ENCODE measurements at places on chromosomes 5 and 9.

GRCh38 chr5:1205255-1206180 is 4.1 kb downstream of the SLC6A19 start:
- no peak for DNase-seq

GRCh38 chr5:177505075-177505474 is 4.6 kb downstream of the DOK3 start:
- no peak for DNase-seq

- DNase-seq = peak; percentile 74
These were observed 25.4 kb downstream of the HMHB1 start for GRCh38 chr5:143837306-143837848.

DNA sequence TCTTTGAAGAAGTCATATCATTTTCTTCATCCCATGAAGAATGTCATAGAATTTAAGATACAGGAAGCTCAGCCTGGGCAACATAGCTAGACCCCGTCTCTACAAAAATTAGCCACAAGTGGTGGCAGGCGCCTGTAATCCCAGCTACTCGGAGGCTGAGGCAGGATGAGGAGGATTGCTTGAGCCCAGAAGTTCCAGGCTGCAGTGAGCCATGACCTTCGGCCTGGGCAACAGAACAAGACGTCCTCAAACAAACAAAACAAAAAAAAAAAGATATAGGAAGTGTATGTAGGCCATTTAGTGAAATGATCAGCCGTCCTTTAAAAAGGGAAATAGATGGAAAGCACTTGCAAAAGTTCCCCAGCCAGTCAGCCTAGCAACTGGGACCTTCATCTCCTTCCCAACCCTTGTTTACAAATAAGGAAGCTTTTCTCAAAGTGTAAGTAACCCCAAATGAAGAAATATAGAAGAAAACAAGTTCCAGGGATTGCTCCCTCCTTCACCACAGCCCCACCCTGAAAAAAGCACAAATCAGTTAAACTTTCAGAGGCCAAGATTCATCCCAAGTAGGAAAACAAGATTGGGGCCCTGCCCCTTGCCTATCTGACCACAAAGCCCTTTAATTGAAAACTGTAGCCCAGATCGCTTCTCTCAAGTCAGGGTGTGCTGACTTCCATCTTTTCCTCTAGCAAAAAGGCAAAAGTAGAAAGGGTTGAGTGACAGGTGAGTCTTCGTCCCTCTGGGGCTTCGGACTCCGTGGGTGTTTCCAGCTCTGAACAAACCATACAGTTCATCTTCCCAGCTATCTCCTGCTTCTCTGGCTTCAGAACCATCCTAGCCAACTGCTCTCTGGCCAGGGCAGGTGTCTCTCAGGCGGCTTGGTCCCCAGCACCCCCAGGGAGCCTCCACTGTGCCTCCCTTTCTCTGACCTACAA is 1.2 kb downstream of the SLC31A2 start:
- no peak for DNase-seq

- no peak for DNase-seq
These were observed 10.8 kb downstream of the CDC37L1 start for GRCh38 chr9:4690144-4690543.

- DNase-seq = peak; percentile 78
These were observed 1152.9 kb upstream of the CDH6 start for GRCh38 chr5:30040488-30041118.

DNA sequence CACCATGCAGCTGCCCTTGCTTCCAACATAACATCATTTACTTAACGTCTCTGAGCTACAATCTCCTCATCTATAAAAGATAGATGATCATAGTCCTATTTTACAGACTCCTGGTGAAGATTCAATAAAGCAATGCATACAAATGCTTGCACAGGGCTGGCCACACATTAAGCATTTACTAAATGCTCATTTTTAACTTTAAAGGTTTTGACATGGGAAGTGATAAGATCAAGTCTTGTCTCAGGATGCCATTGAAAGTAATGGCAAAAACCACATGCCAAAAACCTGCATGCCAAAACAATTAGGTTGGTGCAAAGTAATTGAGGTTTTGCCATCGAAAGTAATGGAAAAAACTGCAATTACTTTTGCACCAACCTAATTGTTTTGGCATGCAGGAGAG is 181.2 kb upstream of the ADRA1B start:
- DNase-seq = no peak

DNA sequence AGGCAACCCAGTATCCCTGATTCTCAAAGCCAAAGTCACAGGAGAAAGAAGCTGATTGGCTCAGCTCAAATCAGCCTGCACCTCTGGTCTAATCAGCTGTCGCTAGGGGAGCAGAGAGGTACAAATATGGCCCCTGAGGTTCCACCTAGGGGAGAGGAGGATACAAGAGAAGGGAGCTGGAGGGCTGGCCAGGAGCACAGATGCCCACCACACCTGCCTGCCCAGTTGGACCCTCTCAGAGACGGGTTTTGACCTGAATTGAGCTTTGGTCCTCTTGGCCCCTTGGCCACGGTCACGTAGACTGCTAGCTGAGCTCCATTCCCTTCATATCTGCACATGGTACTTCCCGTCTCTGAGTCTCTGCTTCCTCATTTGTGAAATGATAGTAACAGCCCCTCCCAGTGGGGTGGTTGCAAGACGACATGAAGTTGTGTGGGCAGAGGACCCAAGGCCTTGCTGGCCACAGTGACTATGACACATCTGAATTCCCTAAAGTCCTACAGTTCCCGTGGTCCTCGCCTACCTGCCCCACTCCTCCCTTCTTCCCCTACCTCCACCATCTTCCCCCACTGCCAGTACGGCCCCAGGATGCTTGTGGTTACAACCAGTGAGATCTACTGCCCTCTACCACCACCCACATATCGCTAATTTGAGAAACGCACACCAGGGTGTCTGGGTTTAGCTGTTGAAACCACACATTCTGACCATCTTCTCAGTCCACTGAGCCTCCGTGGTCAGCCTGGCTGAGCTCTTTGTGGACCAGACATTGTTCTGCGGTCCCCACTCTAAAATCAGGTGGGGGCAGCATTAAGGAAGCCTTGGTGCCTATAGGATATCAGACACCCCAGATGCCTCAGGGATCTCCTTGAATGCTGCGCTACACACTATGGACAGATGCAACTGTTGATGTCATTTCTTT is 60.3 kb upstream of the NEK6 start:
- DNase-seq = no peak

DNA sequence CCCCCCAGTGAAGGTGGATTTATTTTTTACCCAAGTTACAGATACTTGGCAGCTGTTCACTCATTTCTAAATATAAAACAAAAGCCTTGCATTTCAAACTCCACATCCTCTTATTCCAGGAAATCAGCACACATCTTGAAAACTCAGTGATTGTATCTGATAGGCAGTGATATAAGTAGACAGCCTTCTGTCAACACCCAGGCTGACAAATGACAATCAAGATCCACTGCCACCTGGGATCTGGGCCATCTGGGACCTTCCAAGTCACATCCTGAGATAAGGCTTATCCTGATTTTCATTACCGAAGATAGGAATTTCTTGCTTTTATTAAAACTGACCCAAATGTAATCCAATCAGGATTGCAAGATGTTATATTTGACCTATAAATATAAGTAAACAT is 201.3 kb upstream of the PUM3 start:
- DNase-seq = no peak

DNA sequence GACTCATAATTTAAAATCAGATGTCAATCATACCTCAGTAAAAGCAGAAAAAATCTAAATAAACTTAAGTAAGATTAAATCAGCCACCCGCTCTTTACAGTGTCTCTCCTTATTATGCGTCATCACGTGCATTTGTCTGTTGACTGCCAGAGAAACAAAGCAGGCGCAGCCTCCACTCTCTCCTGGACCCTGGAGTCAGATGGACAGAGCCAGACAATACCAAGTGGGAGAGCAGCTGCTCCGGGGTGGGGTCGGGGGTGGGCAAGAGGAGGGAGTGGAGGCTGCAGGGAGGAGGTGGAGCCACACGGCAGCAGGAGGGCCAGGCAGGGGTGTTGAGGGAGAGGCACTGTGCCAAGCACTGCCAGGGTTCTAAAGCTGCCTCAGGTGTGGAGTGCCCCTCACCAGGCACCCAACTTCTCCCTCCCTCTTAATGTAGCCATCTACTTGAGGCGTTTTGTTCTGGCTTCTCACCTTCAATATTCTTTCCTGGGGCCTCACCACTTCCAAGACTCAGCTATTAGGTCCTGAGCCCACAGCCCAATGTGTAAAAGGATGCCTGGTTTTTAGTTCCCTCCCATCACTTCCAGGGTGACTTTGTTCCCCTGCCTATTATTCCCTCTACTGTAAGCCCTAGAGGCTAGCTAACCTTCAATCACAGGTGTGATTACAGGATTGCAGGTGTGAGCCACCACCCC is 96.3 kb downstream of the GLDC start:
- no peak for DNase-seq

- DNase-seq = no peak
These were observed at the start of gene CRB2 for GRCh38 chr9:123355761-123356431. Gene CRB2 (plus strand): TSS chr9:123356197. CDS start chr9:123356261, 64 bp downstream.

GRCh38 chr5:9374025-9374424 is 171.8 kb downstream of the SEMA5A start:
- peak; percentile 34 for DNase-seq

- no peak for DNase-seq
These were observed 120.5 kb upstream of the IRX4 start for GRCh38 chr5:2003206-2003605.

GRCh38 chr9:92432350-92432749 is 8.1 kb upstream of the OMD start:
- DNase-seq = no peak

DNA sequence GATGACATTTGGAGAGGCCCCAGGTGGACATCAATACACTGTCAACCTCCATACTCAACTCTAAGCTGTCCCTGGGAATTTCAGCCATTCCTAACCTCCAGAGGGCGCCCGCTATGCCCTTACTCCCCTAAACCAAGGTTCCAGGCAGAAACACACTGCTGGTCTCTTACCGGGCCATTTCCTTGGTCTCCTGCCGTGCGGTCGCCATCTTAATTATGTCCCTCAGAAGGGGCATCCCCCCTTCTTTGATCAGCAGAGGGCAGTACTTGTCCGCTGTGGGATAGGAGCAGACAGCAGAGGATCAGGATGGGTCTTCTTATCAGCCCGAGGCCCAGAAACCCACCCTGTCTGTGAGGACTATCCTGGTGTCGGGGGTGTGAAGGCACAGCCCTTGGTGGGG is 9.3 kb upstream of the ZDHHC12 start:
- DNase-seq = peak; percentile 74

- no peak for DNase-seq
These were observed 80.1 kb upstream of the CACNA1B start for GRCh38 chr9:137797206-137798120.

- DNase-seq = no peak
These were observed 47.9 kb upstream of the SEMA6A start for GRCh38 chr5:116622375-116623050.

DNA sequence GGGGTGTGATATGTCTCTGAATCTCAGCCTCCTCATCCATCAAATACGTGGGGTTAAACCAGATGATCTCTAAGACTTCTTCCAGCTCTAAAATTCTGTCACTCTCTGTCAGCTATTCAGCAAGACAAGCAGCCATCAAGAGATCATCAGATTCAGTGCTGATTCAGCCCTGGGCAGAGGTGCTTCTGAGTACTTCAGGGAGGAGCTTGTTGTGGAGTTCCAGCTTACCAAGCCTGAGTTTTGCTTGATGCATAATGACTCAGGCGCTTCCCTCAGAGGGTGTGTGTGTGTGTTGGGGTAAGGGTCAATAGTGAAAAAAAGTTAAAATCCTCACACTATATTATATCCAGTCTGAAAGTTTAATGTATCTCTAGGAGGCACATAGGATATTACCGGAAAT is 29.6 kb upstream of the TAF1L start:
- DNase-seq = no peak

DNA sequence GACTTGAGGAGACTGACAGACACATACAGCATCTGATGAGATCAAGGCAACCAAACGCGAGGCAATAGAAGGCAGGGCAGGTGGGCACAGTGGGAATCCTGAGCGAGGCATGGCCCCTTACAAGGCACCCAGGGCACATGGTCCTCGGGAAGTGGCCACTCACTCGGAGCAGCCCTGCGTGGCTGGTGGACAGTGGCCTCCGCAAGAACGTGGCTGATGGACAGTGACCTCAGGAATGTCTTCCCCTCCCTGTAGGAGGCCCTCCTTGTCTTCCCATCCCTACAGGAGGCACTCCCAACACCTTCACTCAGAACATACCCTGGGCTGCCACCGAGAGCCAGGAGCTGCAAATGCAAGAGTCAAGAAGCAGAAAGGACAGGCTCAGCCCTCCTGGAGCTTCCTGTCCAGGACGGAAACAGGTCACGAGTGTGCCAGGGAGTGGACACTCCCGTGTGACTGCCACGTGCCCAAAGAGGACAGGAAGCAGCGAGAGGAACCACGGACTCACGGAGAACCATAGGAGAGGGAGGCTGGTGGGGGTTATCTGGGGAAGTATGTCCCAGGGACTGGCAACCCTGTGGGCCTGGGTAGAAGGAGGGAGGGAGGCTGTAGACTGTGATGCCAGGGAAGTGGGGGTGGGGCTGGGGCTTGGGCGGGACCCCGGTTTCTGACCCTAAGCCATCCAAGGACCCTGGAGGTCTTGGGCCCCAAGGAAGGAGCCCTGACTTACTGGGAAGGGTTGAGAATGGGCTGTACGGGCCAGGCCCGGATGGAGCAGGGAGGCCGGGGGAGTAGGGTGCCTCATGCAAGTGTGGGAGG is 321.9 kb upstream of the IRX4 start:
- DNase-seq = no peak

DNA sequence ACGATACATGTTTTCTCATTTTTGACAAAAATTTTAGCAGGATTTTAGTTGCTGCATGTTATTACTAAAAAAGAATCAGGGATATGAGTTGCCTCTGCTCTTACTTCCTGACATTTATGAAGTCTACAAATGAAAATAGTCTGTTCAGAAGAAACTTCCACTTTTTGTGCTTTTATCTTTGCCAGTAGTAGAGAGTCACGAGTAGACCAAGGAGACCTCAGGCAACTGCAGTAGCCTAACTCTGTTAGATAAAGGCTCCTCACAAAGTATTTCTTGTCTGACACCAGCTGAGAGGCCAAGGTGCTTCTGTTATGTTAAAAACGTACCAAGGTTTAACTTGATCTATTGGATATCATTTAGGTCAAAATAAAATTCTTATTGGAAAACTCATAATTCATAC is 333.9 kb downstream of the NR2F1-AS1 start:
- DNase-seq = no peak

DNA sequence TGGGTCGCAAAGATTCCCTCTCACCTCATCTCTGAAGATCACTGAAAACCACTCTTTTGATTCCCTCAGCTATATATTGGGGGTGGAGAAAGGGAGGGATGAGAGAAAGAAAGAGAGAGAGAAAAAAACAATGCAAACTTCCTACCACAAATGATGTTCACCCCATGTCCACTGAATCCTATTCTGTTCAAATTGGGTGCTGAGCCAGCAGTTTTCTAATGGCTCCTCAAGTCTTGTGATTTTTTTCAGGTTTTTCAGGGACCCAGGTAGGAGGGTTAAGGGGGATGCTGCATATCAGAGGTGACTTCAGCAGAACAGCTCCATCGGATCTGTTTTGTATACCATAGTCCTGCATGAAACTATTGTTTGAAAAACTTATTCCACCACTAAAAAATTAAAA is 95.9 kb downstream of the SH3TC2 start:
- no peak for DNase-seq

- no peak for DNase-seq
These were observed 542.9 kb downstream of the EFNA5 start for GRCh38 chr5:107127878-107128277.

GRCh38 chr5:167786871-167787578 is 504.4 kb upstream of the WWC1 start:
- DNase-seq = no peak

- DNase-seq = no peak
These were observed 413.6 kb upstream of the DAP start for GRCh38 chr5:11174591-11174990.

Measured in fibroblast of the aortic adventitia (primary cell).